H1 (cell line): ENCODE measurements at places on chromosomes 12 and 14. TPM values are rescaled to one million over a fixed set of nuclear protein-coding genes. Genes with fewer than 3 reads are reported as not detected.

ASCL1 gene
- not detected in 2 replicates for total RNA-seq

CIDEB gene
- not detected in 2 replicates for total RNA-seq

ALX1 gene
- total RNA-seq: 0.73 and 0.80 TPM in 2 replicates

STAC3 gene
- total RNA-seq: 1.3 and 1.9 TPM in 2 replicates

SLCO1A2 gene
- 4.4 and 5.1 TPM in 2 replicates for total RNA-seq

SMCO3 gene
- total RNA-seq: not detected in 2 replicates

DNA sequence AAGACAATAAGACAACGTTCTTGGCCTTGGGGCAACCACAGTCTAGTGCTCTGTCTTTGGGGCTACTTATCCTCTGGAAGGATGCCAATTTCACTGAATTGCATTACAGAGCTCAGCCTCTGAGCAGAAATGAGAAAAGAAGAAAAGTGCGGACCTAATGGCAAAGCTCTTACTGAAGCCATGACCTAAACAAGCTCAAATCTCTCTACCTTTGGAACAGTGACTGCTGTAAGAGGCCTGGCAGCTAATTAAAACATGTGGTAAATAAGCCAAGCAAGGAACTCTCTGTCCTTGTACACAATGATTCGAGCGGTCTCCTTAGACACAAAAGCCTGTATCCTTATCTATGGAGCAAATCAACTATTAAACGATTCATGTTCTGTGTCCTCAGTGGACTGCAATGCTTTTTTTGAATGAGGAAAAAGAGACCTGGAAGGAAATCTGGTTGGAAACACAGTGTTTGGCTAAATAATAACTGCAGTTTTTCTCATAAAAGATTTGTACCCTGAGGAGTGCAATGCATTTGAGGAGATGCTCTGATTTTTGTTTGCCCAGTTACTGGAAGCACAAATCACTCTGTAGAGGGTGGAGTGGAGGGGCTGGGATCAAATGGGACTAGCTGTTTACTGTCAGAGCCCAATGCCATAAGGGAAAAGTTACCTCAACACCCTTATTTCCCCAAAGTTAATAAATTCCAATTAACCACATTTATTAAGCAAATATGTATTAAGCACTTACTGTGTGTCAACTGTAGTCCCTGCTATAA lies 113.9 kb downstream of the NDUFA12 start:
- DNase-seq: no peak

DNA sequence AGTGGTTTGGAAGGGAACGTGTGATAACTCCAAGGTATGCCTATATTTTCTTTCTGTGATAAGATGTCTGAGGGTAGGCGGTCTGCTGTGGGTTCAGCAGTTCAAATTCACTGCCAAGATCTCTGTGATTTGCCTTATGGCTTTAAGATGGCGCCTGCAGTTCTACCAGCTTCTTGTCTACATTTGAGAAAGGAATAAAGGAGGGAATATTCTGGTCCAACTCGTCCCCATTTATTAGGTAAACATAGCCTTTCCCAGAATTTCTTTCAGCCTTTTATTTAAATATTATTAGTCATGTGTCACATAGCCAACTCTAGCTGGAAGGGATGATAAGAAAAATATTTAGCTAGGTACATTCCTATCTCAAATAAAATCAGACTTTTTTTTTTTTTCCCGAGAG lies 48.8 kb downstream of the KCNJ8 start:
- DNase-seq: no peak

DNA sequence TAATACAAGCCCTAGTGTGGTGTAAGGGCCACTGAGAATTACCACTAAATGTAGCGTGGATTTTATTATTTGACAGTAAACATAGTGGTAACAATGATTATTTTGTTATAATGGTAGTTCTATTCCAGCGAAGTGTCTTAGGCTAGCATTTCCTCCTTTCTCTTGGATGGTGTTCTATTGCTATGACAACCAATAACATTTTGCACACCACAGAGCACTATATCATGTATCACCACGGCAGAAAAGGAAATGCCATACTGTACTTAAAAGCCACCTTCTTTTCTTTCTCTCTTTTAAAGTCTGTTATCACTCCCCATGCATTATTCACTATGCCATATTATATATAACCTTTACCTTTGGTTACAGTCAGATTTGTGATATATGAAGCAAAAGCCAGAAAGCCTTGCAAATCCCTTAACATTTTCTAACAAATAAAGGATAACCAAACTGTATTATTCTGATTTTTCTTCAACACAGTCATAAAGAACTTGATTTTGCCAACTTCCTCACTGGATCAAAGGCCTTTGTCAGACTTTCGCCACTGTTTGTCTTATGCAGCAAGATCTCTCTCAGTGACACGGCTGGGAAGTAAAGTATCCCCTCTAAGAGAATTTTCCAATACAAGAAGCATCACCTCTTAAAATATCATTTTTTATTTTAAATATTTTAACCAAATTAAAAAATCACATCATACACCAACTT lies 195.8 kb downstream of the FOXN3 start:
- DNase-seq: no peak

DNA sequence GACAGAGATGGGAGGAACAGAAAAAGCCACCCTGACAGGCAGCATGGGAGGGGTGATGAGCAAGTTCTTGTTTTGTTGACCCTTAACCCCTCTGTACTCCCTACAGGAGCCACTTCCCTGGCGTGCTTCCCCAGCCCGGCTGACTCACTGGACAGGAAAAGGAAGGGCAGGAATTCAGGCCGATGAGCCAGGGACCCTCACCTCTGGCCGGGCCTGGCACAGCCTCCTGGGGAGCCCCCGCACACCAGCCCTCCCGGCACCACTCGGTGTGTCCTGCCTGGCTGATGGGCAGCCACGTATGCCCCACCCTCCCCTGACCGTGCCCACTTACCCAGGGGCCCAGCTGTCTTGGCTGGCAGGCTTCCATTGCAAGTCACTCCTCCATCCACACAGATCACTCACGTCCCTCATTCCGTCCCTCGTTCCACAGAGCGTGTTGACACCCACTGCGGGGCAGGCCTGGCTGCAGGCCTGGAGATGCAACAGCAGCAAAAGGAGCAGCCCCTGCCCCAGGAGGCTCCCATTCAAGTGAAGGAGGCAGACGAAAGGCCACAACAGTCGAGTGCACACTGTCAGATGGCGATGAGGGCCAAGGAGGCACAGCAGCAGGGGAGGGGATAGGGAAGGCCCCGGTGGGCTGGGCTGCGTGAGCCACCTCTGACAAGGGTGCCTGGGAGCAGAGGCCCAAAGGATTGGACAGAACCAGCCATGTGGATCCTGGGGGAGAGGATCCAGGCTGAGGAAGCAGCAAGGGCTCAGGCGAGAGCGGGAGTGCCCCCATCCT lies 19.7 kb upstream of the CD9 start:
- DNase-seq: no peak

DNA sequence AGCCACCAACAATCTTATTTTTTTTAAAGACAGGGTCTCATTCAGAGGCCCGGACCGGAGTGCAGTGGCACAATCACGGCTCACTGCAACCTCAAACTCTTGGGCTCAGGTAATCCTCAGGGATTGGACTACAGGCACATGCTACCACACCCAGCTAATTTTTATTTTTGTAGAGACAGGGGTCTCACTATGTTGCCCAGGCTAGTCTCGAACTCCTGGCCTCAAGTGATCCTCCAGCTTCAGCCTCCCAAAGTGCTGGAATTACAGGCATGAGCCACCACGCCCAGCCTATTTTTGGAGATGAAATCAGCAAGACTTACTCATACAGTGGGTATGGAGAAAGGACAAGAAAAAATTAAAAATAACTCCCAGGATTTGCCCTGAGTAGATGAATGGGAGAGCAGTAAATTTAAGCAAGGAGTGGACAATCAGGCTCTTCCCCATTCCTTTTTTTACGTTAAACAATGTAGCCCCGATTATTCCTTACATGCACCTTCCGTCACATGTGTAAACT lies 13.2 kb downstream of the FMNL3 start:
- no peak for DNase-seq

GRCh38 chr12:59365133-59365532 lies 230.7 kb upstream of the SLC16A7 start:
- no peak for DNase-seq

- no peak for DNase-seq
Measured at GRCh38 chr12:132449565-132450417, 40.2 kb upstream of the FBRSL1 start.

DNA sequence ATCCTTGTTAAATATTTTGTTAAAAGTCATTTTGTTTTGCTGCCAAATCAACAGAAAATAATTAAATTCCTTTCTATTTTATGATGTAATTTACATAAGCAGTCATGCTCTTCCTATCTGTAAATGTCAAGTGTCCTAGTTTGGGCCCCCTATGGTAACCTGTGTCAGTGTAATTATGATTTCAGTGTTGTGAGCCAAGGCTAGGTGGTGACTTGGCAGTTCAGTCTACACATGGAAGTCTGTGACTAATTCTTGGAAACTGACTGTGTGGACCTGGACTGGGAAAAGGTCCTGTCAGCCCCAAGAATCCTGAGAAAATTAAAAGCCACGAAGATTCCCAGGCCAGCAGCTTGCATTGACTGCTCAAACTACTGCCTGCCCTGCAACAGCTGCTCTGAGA lies 371.0 kb downstream of the FUT8 start:
- DNase-seq: no peak

- DNase-seq: no peak
Measured at GRCh38 chr12:6929466-6930452, 2.0 kb downstream of the ATN1 start.

GRCh38 chr14:95413289-95414215 lies 93.8 kb upstream of the CLMN start:
- DNase-seq: no peak

DNA sequence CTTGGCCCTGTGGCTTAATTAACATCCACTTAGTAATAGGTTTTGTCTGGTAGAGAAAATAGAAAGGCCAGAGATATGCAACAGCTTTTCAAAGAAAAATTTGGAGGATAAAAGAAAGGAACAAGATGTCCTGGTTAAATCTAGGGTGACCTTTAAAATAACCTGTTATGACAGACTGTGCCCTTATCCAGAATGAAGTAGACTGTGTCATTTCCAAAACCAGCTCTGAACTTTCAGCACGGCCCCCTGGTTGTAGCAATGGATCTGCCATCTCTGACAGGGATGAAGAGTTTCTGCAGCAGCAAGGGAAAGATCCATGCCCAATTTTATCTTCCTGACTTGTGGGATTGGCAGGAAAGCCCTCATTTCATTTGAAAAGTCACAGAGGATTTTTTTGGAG lies 5.1 kb downstream of the PLEKHG7 start:
- no peak for DNase-seq

GRCh38 chr12:46933947-46934346 lies 108.2 kb upstream of the SLC38A4 start:
- DNase-seq: no peak

GRCh38 chr12:6284273-6284672 lies 26.2 kb upstream of the PLEKHG6 start:
- DNase-seq: no peak

DNA sequence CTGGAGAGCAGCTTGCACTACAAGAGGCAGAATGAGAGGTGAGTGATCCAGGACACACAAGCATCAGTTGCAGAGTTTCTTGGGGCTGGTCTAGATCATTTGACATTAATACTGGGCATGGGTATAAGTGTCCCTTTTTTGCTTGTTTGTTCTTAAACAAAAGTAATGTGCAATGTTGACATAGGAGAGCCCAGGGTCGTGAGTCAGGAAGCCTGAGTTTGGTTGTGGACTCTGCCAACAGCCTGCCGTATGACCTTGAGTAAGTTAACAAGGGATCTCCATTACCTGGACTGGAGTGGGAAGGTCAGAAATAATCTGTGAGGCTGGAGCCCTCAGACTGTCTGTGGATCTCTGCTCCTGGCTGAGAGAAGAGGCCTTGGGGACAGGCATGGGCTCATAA lies 170.3 kb downstream of the KCNA5 start:
- no peak for DNase-seq
